Inflammatory macrophage treated with lipopolysaccharide for 4 hours (primary cell): ENCODE measurements at places on chromosomes 2 and 18.

- no peak for DNase-seq
Observed at GRCh38 chr2:220785178-220785577, 786.9 kb downstream of the EPHA4 start.

DNA sequence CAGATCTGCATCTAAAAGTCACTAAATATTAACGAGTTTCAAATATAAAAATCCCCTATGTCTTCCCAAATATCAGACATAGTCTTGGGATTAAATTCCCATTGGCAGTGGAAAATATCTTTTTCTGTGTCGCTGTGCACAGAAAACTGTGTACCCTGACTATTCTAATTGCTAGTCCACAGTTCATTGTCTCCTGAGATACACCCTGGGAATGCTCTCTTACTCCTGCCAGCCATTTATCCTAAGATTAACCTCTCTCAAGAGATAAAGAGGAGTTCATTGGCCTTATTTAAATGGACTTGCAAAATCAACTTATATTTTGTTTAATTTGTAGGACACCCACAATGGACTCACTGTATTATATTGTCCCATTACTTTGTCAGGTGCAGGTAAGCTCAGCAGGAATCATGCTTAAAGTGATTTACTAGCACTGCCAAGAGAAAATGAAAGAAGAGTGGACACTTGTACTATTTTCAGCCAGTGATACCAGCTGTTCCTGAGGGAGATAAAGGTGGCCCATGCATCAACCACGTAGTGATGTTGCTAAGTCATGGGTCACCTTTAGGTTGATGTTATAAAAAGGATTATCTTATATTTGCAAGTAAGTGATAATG is 553.8 kb downstream of the PIK3C3 start:
- no peak for DNase-seq

- DNase-seq, result no peak
Observed at GRCh38 chr2:25808006-25808383, 70.3 kb downstream of the ASXL2 start.

GRCh38 chr18:3104190-3105054 is 91.5 kb upstream of the LPIN2 start:
- peak; percentile 85 for DNase-seq

DNA sequence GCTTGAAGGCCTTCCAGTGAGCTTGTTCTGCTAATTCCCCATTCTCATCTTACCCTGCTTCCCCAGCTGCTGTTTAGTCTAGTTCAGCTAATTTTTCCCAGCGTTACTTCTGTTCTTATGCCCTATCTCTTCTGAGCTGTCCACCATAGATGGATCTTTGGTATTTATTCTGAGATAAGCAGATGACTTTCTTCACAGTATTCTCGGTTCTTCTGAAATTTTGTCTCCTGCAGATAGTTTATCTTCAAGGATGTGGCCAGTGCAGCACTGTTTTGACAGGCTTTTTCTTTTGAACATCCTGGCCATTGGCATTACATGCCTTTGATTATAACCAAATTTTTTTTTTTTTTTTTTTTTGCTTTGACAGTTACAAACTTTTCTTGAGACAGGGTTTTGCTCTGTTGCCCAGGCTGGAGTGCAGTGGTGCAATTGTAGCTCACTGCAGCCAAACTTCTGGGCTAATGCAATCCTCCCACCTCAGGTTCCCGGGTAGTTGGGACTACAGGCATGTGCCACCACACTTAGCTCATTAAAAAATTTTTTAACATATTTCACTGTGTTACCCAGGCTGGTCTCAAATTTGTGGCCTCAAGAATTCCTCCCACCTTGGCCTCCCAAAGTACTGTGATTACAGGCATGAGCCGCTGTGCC is 134.2 kb downstream of the WDSUB1 start:
- no peak for DNase-seq

GRCh38 chr2:124610866-124611265 is 585.8 kb downstream of the CNTNAP5 start:
- DNase-seq, result no peak

- DNase-seq, result no peak
Observed at GRCh38 chr2:84838434-84839145, 42.3 kb downstream of the TRABD2A start.

DNA sequence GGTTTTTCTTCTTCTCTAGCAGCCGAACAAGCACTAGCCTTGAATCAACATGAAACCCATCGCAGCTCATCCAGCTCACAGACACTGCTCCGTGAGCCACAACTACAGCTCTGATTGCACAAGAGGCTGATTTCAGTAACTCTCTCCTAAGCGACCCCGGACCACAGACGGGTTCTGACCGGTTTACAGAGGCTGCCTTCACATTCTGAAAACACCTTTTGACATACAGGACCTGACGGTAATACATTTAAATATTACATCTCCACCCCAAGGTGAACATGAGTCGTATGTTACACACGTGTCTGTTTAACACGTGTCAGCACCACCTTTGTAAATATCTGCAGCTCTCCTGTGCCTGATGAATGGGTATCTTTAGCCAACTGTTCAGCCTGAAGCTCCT is 120.7 kb downstream of the TMEM18 start:
- no peak for DNase-seq

DNA sequence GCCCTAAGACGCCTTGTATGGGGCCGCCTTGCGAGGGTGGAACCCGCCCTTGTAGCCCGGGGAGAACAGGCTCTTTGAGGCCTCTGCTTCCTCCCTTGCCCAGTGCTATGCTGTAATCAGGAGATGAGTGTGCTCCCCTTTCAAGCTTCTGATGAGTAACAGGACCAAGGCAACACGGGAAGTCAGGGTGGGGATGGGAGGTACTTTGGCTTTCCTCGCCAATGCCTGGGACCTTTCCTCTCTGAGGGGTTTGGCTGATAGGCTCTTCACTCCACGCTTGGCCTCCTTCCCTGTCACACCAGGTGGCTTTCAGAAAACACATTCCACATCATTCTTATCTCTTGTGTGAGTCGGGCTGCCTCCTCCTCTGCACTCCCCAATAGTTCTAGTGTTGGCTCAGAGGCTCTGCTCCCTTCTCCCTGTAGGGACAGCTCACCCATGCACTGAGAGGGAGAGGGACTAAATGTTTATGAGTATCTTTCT is 223.7 kb upstream of the TRIB2 start:
- DNase-seq, result peak; percentile 86

GRCh38 chr18:68427951-68428401 is 286.9 kb downstream of the TMX3 start:
- DNase-seq, result no peak

GRCh38 chr2:227025510-227025909 is 138.5 kb downstream of the COL4A4 start:
- DNase-seq, result no peak

- DNase-seq, result no peak
Observed at GRCh38 chr2:74104839-74105238, 42.9 kb downstream of the BOLA3 start.

- no peak for DNase-seq
Observed at GRCh38 chr2:154638783-154639182, 59.7 kb upstream of the KCNJ3 start.

- DNase-seq, result no peak
Observed at GRCh38 chr2:201496785-201497184, 45.2 kb downstream of the STRADB start.

DNA sequence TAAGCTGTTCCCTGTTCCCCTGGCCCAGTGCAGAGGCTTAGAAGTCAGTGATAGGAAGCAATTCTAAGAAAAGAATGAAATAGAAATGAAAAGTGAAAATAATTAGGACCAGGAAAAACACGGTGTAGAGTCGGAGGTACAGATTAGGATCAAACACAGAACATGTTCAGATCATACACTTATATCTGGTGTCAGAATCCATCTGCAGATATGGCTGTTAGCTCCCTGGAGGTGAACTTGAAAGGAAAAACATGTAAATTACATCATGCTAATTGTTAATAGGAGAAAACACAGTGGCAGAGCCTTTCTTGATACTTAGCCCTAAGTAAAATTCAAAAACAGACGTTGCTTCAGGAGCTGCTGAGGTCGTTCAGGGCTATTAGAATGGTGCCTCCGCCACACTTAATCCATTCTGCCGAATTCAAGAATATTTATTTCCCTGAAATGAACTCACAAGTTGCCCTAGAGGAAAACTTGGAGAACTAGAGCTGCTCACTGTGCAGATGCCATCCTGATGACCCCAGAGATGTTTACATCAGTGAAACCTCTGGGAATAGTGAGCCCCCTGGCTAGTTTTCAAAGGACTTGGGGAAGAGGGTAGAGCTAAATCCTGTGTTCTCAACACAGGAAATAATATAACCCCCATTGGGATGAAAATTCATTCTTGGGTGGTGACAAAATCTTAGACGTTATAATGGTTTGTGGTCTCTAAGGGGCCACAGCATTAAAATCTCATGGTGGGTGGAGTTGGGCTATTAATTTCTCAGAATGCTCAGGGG is 27.5 kb downstream of the LPIN1 start:
- no peak for DNase-seq

DNA sequence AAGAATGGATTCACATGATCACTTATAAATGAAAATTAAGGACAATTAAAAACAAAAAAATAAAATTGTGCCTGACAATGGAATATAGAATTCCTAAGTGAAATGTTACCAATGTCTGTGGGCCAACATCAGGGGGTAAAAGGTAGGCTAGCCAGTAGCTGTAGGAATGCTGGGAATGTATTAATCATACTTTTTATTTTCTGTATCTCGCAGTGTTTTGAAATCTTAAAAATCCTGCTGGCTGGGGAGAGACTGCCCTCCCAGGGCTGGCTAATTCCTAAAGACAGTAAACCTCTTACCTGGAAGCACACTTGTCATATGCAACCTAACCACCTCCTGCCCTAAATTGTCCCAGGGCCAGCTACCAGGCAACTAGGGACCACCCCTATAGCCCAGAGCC is 69.8 kb downstream of the REV1 start:
- no peak for DNase-seq

GRCh38 chr2:165408186-165408585 is 61.3 kb upstream of the CSRNP3 start:
- DNase-seq, result no peak
